WTC11 (cell line): ENCODE measurements at places on chromosomes 1 and 21.
A peak's percentile ranks its signal among the peaks of the same experiment; 100 is the strongest.

- DNase-seq = no peak
These were observed 94.6 kb downstream of the ATP6V1G3 start for GRCh38 chr1:198445872-198446271.

DNA sequence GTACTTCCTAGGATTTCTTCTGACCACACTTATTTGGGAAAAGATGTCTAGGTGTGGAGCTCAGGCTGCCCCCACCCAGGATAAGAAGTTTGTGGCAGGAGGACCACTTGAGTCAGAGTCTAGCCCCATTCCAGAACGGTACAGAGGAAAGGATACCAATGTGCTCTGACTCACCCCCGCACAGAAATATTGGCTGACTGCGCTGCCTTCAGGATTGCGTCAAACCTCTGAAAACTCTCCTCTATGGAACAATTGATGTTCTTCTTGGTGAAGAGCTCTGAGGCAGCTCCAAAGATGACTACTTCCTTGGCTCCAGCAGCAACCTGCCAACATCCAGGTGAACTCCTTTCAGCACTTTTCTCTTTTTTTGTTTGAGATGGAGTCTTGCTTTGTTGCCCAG lies 11.2 kb downstream of the HMGCL start:
- no peak for DNase-seq

DNA sequence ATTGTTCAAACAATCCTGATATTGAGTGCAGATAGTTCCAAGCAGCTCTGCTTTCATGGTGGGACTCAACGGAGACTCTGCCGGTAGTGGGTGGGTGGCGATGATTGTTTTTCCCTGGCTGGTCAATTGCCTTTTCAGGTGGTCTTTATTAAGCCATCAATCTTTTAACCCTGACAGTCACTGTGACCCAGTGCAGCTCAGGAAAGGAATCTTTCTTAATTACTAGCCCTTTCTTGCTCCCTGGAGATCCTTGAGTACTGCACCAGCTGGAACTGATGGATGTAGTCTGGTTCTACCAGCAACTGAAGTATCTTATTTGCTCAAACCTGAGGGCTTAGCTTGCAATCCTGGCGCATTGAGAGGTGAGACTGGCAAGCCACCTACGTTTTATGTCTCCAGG lies 196.4 kb downstream of the PLPP3 start:
- no peak for DNase-seq

DNA sequence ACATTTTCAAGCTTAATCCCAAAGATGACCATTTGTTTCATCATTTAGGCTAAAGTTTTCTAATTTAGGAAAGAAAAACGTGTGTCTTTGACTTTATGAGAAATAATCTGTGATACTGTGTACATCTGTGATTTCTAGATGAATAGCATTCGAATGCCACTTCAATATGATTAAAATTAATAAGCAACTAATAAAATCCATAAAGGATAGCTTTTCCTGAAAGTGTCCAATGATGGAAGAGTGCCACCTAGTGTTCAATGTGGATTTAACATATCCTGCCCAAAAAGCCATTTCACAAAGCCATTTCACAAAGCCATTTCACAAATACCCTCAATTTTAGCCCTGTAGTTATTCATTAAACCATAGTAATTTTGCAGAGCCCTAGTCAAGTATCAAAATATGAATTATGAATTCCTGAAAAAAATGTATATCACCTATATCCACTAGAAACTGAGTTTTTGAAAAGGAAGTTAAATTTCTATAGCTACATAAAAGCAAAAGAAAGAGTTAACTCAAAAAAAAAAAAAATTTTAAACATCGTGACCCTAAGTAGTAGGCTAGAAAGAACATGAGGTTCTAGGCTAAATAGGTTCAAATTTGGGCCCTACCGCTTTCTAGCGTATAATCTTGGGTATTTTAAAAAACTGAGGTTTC lies 19.1 kb downstream of the NME7 start:
- no peak for DNase-seq

DNA sequence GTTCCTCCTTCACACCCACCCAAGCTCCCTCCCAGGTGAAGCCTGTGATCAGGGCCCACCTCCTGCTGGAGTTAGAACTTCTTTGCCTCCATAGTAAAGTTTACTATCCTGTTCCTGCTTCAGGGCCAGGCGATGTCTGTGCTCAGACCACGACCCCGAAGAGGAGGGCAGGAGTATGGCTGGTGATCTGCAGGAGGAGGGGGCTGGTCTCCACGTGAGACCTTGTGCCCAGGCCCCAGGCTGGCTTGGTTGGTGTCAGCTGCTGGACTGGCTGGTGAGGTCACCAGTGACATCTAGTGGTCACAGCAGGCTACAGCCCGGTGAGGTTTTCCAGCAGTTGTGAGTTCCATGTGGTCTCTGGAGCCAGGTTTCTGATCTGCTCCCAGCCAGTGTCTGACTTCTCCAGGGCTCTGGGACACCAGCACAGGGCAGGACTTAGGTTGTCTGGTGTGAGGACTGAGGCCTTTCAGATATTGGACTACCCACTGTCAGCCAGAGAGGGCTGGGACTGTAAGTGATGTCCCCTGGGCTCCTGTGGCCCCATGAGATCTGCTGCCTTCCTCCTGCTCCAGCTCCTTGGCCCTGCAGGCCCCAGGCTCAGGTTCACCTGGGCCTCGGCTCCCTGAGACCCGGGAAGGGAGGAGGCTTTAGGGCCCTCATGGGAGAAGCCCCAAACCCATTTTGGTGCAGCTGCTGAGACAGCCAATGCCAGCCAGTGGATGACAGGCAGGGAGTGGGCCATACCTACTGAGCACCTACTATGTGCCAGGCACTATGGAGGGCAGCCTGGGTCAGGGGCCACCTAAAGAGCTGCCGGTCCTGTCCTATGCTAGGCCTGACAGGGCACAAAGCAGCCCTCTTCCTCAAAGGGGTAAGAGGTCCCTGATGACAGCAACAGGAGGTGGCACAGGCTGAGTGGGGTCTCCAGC lies 6.0 kb upstream of the UBL4B start:
- DNase-seq = peak; percentile 83

DNA sequence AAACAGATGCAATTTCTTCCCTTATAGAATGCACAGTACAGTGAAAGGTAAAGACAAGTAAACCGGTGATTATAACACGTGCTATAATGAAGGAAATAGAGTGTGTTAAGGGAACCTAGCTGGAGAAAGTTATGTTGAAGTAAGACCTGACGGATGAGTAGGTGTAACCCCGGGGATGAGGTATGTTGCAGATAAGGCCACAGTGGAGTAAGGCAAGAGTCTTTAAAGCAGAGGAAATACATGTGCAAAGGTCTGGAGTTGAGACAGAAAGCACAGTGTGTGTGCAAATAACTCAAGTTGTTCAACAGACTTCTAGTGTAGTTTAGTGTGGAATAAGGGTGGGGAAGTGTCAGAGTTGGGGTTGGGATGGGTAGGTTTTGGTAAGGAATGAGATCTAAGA lies 2.9 kb downstream of the DBT start:
- DNase-seq = no peak
